NCI-H526 (cell line): ENCODE measurements at places on chromosomes 16 and 17.
A peak's percentile ranks its signal among the peaks of the same experiment; 100 is the strongest.

- DNase-seq, result peak; percentile 22
Measured at GRCh38 chr17:28381141-28381825, 9.8 kb downstream of the SARM1 start.

DNA sequence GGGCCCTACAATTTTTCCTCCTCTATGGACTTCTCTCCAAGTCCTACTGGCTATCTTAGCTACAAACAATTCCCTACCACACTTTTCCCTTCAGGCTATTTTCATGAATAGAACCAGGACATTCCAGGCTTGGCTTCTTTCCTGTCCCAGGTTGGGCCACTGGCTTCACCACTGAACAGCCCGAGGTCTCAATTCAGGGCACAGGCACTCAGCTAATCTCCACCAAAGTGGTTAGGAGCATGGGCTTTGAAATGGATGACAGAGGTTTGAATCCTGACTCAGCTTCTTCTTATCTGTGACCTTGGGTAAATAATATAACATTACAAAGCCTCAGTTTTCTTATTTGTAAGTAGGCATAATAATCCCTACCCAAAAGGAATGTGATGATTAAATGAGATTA, 50.9 kb upstream of the ZNF629 start:
- no peak for DNase-seq

- DNase-seq, result no peak
Measured at GRCh38 chr16:74625500-74626350, 18.8 kb upstream of the GLG1 start.

- no peak for DNase-seq
Measured at GRCh38 chr17:69643686-69644085, 229.2 kb downstream of the MAP2K6 start.

DNA sequence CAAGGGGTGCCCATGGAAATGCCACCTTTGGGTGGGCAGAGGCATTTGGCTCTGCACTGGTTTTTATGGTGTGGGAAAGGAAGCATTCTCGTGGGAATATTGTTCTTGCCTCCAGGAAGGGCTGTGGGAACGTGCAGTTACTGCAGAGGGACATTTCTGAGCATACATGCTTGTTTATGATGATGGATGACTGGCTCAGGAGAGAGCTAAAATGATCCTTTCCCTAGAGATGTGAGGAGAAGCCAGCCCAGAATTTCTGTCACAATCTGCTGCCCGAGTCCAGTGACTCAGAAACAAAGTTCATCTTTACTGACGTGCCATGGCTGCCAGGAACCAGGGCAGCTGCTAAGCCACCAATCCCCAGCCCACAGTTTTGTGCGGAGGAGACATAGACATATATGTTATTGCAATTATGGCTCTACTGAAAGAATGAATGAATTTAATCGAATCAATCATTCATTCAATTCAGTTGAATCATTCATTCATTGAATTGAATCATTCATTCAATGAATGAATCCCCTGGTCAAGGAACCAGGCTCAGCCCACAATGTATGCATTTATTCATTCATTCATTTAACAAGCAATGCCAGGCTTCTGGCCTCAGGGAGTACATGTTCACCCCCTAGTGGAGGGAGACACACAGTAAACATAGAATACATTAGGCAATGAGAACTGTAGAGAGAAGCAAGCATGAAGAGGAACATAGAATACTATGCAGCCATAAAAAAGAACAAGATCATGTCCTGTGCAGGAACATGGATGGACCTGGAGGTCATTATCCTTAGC, 414.4 kb upstream of the HSBP1 start:
- no peak for DNase-seq

GRCh38 chr17:83176623-83177583, 97.5 kb downstream of the METRNL start:
- DNase-seq, result no peak

DNA sequence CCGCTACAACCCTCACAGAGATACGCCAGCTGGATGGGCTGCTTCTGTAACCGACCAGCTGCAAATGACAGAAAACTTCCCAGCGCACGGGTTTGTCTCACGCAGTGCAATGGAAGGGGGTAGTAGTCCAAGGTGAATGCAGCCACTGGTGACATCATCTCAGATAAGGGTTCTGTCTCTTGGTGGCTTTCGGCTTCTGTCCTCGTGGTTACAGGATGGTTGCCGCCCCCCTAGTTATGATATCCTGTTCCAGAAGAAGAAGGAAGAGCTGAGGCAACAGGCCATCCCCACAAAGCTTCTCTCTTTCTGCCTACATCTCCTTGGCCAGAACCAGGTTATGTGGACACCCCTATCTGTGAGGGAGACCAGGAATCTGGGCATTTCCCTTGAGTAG, 40.3 kb upstream of the BAHCC1 start:
- no peak for DNase-seq

DNA sequence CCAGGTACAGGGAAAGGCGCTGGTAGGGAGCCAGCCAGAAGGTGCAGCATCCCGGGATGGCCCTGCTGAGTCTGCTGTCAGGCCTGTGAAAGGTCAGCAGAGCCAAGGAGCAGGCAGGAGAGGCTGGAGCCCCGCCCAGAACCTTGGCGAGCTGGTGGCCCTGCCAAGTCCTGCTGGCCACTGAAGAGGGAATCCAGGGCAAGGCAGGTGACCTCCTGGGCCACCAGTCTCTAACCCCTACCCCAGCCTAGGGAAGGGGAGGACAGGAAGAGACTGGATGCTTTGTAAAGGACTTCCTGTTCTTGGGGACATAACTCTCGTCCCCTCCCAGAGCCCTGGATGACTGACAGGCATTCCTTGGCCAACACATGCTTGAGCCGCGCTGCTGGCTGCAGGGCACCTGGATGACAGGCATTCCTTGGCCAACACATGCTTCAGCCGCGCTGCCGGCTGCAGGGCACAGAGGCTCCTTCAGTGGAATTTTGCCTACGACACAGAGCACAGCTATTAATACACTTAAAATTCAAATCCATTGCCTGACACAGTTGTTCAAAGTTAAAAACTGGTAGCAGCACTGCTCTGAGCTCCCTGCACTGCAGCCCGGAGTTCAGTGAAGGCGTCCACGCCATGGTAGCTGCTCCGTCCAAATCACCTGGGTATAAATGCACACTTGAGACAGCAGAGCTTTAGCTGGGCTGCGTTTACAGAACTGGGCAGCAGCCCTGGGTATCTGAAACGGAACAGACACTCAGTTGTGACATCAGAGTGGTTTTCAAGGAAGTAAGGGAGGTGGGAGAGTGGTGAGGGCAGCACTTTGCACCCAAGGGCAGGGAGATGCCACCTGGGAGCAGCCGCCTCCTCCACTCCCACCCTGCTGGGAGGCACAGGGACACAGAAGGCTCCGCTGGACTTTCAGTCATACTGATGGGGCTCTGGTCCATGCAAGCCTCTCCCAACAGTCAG, 2.0 kb upstream of the BRICD5 start:
- no peak for DNase-seq

DNA sequence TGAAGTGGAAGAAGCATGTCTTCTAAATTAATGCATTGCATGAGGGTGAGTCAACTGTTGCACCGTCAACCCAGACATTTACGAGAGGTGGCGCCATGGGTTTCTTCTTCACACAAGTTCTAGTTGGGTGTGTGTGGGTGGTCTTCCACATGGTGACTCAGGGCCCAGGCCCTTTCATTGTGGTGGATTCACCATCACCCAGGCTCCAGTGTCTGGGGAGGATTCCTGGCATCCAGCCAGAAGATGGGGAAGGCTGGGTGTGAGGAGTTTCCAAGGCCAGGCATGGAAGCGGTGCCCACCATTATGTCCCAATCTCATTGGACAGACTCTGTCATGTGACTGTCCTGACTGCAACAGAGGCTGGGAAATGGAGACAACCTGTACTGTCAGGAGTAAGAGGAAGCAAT, 21.4 kb upstream of the JPH3 start:
- no peak for DNase-seq

- no peak for DNase-seq
Measured at GRCh38 chr16:85354686-85355514, 242.6 kb upstream of the CIBAR2 start.

- no peak for DNase-seq
Measured at GRCh38 chr17:40017422-40018080, 2.3 kb downstream of the CSF3 start.

- DNase-seq, result no peak
Measured at GRCh38 chr17:444879-445454, 92.4 kb upstream of the RPH3AL start.

DNA sequence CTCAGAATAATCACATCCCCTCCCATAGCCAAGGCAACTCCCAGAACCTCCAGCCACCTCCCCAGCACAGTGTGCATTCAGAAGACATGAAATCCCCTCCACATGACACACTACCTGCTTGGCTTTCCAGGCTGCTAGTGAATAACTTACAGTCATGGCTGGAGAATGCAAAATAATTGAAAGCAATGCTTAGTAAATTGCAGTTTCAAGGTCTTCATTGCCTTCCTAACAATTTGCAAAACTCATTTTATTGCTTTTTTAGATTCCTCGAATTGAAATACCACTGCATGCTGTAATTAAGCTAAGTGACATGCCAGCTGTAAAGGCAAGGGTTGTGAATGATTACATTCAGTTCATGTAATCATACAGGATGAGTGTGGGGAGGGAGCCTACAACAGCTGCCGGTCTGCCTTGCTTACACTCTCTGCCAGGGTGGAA, 29.0 kb upstream of the HOXB13 start:
- no peak for DNase-seq

- DNase-seq, result no peak
Measured at GRCh38 chr17:67772679-67773078, 52.6 kb upstream of the BPTF start.

DNA sequence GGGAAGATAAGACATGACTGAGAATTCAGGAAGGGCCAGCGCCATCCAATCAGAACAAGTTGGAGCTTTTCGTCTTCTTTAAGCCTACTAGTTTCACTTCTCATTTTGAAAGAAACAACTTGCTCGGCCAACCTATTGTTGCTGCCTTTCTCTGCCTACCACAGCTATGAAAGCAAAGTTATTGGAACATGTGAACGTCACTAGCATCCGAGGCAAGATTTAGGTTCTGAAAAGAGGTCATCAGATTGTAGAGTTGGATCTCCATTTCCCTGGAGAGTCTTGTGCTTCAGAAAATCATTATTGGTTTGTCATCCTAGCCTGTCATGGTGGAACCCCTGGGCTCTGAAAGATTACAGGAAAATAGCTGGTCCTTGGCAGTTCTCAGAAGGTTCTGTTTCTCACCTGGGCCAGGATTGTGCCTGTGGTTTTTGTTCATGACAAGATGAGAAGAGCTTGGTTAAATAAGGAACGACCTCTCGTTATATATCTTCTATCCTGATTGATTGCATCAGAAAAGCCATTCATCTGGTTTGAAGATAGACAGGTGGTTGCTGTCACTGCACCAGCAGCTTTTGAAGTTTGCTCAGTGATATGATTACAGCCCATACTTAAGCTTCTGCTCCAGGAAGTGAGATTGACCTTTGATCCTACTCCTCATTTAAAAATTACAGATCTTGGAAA, 25.3 kb downstream of the CDH13 start:
- no peak for DNase-seq

GRCh38 chr16:22122239-22122638, 29.9 kb downstream of the VWA3A start:
- no peak for DNase-seq

DNA sequence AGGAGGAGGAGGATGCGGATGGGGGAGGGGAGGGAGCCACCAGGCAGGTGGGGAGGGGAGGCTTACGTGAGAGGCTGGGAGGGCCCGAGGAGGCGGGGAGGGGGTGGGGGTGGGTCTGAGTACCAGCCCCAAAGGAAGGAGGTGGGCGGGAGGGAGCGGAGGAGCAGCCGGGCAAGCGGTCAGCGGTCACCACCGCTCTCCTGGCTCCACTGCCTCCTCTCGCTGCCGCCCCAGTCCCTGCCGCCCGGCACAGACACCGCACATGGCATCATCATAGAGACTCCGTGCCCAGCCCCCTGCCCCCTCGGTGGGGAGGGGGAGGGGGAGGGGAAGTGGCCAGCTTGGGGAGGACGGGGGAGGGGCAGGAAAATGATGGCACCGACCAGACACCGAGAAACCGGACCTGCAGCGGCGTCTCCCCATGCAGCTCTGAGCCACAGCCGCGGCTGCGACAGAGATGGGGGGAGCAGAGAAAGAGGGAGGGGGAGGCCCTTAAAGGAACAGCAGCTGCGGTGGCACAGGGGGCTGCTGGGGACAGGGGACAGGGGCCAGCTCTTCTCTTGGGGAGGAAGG, at the start of gene TLCD3B:
TLCD3B (minus strand) TSS at position 431 of the 573 bp plus-strand sequence. CDS start 744 bp downstream, outside the sequence.
- peak; percentile 75 for DNase-seq

DNA sequence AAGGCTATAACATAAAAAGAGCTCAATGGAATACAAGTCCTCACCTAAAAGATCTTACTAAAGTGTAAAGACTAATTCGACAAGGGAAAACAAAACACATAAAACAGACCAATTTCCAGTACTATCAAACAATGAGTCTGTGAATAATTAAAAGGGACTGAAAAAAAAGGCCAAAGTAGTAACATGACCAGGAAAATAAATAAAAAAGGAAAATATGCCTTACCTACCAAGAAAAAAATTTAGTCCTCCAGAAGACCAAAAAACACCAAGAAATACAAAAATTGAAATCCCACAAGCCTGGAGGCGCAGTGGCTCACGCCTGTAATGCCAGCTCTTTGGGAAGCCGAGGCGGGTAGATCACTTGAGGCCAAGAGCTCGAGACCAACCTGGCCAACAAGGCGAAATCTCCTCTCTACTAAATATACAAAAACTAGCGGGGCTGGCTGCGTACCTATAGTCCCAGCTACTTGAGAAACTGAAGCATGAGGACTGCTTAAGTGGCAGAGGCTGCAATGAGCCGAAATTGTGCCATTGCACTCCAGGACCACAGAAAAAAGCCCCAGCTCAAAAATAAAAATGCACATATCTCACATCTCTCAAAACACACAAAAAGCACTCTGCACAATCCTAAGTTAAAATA, 60.8 kb downstream of the TEX14 start:
- DNase-seq, result no peak

DNA sequence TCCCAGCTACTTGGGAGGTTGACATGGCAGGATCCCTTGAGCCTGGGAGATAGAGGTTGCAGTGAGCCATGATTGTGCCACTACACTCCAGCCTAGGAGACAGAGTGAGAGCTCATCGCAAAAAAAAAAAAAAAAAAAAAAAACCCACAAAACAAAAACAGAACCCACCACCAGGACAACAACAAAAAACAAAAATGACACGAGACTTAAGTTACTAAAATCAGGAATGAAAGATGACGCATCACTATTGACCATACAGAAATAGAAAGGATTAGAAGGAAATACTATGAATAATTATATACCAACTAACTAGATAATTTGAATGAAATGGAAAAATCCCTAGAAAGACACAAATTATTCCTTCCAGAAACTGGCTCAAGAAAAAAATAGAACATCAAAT, 432.4 kb upstream of the PMFBP1 start:
- DNase-seq, result no peak

DNA sequence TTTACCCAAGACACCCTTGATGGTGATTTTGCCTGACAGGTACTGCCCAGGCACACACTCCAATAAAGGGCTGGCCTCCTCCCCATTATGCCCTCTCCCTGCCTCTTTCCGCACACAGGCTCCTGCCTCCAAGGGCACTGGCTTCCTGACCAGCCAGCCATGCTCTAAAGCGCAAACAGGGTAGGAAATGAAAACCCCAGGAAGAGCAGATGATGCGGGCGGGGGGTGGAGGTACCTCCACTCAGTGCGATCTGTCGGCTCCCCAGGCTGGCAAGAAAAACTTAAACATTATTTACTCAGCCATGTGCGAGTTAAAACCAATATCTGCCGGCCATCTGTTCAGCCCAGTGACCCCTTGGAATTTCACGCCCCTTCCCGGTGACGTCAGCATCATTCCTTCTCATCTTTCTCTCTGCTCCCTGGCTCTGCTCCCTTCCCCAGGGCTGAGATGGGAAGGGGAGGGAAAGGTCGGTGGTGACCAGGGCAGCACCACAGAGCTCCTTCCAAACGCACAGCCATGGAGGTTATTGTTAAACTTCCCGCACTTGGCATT, 262.5 kb downstream of the CBLN1 start:
- DNase-seq, result no peak

GRCh38 chr17:41010441-41010840, 1.5 kb upstream of the KRTAP3-1 start:
- DNase-seq, result peak; percentile 33
